ENCODE measurements at places on chromosomes 4 and X.

DNA sequence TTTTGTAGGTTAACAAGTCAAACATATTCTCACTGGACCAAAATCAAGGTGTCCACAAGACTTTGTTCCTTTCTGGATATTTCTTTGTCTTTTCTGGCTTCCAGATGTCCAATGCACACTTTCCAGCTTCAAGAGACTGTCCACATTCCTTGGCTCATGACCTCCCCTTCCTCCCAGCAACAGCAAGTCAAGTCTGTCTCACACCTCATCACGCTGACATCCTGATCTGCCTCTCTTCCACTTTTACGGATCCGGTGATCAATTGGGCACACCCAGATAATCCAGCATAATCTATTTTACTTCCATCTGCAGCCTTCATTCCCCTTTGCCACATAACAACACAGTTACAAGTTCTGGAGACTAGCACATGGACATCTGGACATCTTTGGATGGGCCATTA, 9.6 kb downstream of the TIFA start:
- no peak for DNase-seq

DNA sequence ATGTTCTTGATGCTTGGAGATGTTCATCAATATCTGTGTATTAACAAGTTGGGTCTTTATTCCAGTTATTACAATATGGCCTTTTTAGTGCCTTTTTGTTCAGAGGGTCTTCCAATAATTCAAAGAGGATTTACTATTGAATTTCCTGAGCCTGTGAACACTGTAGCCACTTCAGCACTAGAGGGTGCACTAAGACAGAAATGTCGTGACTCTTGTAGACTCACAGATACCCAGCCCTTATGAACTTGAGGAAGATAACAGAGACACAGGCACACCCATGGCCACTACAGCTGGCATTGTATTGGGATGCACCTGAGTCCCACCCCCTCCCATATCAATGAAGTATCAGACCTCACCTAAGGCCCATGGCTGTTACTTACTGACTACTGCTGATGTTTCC, 54.4 kb upstream of the ACTRT1 start:
- DNase-seq, result no peak

GRCh38 chrX:10414862-10415261, 205.5 kb downstream of the MID1 start:
- DNase-seq, result no peak

DNA sequence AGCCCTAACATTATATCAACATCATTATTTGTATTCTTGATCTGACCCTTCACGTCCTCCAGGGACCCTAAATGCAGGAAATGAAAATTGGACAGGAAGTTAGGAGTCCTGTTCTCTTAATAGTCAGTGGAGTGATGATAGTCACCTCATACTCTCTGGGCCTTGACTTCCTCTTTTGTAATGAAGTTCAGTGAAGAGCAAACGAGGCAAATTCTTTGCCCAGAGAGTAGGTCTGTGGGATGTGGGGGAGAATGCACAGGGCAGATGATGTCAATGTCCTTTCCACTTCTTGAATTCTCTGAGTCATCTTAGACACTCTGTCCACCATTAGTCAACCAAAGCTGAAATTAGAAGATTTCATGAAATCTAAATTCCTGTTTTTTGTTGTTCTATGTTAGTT, 17.1 kb upstream of the GPRIN3 start:
- DNase-seq, result no peak

GRCh38 chr4:167032871-167033270, 201.4 kb downstream of the SPOCK3 start:
- no peak for DNase-seq

DNA sequence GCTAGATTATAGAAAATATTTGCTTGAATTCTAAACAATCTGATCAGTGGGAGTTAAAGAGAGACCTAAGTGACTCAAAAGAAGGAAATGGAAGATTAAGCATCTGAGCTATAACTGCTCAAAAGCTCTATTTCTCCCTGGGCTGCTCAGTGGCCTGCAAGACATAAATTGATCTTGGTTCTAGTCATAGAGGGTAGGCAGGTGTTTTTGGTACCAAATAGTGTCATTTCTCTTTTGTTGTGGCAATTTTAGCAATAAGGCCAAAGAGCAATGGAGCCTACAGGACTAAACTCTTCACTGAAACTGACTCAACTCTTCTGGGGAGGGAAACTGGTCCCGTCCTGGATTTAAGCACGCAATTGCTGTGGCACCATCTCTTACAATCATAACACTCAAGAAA, 33.9 kb upstream of the BMP2K start:
- DNase-seq, result no peak

DNA sequence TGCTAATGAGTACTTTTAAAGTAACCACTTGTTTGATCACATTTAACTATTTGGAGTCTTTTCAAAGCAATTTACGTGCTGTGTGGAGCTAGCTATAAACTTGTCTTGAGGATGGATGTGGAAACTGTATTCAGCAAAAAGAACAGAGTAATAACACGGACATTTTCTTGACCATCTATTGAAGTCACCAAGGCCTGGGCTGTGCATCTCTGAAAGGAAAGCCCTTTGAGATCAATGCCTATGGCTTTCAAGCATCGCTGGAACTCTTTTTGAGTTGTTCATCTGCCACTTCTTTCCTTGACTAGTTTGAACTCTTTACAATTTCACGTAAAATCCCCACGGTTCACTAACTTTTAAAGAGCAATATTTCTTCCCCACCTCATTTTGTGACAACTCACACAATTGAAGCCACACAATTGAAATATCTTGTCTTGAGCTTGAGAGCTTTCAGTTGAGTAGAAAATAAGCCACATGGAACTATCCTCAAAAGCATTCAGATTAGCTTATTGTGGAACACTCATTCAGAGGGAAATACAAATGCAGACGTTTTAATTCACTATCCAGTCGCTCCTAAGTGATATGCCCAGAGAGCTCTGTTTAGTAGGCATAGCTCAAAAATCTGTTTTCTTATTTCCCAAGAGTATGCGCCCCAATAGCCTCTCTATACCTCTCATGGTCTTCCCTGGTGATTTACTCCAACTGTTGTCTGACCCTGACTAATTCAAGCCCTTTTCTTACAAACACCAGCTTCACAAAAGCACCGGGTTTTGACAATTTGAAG, 134.9 kb upstream of the SLITRK2 start:
- DNase-seq, result no peak

- DNase-seq, result no peak
Observed at GRCh38 chr4:53205970-53206369, 159.9 kb downstream of the SCFD2 start.

- DNase-seq, result no peak
Observed at GRCh38 chr4:128285085-128285997, 2.3 kb downstream of the PGRMC2 start.

GRCh38 chr4:153655928-153656327, 28.2 kb upstream of the TLR2 start:
- DNase-seq, result no peak

DNA sequence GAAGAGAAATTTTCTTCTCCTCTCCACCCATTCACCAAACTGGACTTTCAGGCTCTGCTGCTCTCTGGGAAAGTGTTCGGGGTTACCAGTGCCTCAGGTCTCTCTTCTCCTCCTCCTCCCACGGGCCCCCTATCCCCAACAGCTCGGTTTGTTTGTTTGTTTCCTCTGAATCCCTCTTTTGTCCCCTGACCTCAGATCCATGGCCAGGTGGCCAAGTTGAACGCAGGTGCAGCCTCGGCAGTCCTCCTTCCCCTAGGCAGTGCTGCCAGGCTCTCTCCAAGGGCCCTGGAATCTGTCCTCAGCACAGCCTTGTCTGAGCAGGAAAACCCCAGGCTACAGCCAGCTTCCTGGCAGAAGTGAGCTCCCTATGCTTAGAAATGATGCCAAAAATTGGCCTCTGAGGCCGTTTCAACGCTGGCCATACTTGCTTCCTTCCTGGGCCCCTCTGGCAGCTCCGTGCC, 60.0 kb downstream of the FHDC1 start:
- no peak for DNase-seq

DNA sequence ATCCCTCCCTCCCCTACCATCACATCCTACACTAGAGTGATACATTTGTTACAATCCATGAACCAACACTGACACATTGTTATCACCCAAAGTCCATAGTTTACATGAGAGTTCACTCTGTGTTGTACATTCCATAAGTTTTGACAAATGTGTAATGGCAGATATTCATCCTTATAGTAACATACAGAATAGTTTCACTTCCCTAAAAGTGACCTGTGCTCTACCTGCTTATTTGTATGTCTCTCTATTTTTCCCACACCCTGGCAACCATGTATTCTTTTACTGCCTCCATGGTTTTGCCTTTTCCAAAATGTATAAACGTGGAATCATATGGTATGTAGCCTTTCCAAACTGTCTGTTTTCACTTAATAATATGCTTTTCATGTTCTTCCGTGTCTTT, 42.2 kb upstream of the HPGD start:
- DNase-seq, result no peak

DNA sequence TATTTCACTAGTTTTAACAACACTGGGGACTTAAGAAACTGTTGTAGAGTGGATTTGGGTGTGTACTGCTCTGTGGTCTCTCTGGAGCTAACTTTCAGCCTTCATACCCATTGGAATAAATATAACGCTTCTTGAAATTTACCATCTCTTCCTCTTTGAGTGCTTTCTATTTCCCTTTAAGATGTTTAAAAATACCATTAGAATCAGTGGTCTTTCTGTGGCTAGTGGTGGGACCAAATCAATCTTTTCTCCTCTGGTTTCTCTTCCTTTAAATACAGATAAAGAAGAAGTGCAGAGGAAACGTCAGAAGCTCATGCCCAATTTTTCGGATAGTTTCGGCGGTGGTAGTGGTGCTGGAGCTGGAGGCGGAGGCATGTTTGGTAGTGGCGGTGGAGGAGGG, 92.0 kb downstream of the NFKB1 start:
- no peak for DNase-seq

- DNase-seq, result no peak
Observed at GRCh38 chrX:22686138-22686541, 313.6 kb upstream of the DDX53 start.

GRCh38 chrX:97863261-97863660, 979.6 kb downstream of the RPA4 start:
- DNase-seq, result no peak

- no peak for DNase-seq
Observed at GRCh38 chrX:132153166-132153565, 25.3 kb upstream of the FRMD7 start.

- DNase-seq, result peak; percentile 47
Observed at GRCh38 chr4:76212851-76213414, 691 bp downstream of the SCARB2 start.

DNA sequence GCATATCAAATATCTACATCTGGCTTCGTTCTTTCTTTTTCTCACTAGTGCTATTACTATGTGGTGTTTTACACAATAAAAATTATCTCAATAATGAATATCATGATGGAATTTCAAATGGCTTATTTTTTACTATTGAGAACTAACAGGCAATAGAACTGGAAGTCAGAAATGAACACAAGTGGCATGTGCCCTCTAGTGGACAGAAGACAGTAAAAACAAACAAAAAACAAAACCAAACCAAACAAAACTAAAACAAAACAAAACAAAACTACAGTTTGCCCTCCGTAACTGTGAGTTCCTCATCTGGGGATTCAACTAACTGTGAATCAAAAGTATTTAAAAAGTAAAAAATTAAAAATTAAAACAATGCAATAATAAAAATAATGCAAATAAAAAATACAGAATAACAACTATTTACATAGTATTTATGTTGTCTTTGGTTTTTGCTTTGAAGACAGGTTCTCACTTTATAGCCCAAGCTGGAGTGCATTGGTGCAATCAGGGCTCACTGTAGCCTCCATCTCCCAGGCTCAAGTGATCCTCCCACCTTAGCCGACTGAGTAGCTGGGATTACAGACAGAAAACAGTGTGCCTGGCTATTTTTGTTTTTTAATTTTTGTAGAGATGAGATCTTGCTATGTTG, 195.6 kb upstream of the TACR3 start:
- no peak for DNase-seq

DNA sequence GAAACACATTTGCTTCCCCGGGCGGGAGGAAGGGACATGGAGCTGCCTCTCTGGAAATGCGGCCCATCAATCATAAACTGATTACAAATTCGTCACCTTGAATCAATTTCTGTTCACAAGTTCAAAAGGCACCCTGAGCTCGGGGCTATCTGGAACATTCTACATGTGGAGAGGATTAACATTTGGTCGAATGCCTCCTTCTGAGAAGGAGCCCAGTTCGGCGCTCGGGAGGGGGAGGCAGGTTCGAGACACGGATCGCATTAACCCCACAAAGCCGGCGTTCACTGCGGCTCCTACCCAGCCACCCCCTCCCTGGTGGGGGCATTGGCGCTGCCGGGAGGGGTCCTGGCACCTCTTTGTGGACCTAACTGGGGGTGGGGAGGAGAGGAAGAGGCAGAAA, 108.0 kb downstream of the CPZ start:
- DNase-seq, result no peak

DNA sequence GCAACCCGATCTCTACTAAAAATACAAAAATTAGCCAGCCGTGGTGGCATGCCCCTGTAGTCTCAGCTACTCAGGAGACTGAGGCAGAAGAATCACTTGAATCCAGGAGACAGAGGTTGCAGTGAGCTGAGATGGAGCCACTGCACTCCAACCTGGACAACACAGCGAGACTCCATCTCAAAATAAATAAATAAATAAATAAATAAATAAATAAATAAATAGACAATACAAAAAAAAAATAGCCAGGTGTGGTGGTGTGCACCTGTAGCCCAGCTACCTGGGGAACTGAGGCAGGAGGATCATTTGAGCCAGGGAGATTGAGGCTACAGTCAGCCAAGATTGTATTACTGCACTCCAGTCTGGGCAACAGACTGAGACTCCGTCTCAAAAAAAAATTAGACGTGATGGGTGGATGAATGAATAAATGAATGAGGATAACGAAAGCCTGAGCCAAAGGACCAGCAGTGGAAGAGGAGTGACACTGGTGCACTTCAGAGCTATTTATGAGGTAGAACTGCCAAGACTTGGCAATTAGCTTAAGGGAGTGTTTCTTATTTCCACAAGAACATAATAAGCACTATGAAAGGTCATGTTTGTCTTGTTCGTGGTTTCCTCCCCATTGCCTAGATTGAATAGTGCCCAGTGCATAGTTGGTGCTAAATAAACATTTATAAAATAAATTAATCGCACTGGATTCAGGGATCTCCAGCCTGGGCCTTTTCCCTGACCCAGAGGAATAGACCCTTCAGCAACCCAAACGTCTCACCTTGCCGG, 232.2 kb downstream of the IDS start:
- DNase-seq, result no peak

DNA sequence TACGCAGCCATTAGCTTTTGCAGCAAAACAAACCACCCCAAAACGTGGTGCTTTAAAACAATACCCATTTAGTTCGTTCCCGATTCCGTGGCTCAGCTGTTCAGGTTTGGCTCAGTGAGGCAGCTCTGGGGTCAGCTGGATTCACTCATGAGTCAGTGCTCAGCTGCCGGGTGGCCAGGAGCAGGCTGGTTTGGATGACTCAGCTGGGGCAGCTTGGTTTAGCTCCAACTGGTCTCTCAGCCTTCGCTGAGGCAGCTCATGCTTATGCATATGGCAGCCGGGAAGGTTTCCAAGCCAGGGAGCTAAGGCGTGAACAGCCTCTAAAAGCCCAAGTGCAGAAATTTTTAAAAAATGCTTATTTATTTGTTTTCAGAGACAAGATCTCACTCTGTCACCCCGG, 13.3 kb upstream of the CD99 start:
- DNase-seq, result no peak

All from activated CD4-positive, alpha-beta T cell treated with anti-CD3 and anti-CD28 coated beads for 48 hours (primary cell).